ENCODE measurements at places on chromosomes 3 and 15.

GRCh38 chr15:31304751-31305365 lies 21.8 kb upstream of the KLF13 start:
- no peak for DNase-seq

DNA sequence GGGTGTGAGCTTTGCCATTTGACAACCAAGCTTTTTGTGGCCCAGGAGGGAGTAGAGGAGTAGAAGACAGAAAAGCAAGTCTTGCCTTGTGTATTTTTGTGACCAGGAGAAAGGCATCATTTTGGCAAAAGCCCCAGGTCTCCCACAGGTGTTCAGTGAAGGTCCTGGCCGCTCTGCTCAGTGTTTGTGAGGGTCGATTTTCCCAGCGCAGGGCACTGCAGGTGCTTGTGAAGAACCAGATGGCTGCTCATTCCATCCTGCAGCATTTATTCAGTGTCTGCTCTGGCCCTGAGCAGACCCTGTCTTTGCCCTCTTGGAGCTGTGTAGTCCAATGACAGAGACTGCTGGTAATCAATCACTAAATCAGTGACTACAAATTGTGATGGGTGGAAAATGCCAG lies 19.5 kb downstream of the TRAK1 start:
- no peak for DNase-seq

DNA sequence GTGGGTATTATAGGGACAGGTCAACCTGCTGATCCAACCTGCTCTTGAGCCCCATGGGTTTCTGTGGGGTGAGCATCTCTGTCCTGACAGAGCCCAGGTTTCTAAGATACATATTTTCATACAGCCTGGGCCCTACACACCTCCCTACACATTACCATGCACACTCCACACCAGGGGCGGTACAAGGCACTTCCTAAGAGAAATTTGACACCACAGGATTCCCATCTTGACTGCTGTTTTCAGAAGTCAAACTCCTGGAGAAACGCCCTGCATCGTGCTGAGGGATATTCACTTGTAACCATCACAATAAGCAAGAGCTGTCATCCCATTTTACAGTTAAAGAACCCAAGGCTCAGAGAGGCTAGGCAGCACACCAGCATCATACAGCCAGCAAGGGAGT lies 50.1 kb downstream of the NUP210 start:
- DNase-seq = no peak

- DNase-seq = no peak
Measured at GRCh38 chr3:70620956-70621355, 308.5 kb upstream of the MDFIC2 start.

DNA sequence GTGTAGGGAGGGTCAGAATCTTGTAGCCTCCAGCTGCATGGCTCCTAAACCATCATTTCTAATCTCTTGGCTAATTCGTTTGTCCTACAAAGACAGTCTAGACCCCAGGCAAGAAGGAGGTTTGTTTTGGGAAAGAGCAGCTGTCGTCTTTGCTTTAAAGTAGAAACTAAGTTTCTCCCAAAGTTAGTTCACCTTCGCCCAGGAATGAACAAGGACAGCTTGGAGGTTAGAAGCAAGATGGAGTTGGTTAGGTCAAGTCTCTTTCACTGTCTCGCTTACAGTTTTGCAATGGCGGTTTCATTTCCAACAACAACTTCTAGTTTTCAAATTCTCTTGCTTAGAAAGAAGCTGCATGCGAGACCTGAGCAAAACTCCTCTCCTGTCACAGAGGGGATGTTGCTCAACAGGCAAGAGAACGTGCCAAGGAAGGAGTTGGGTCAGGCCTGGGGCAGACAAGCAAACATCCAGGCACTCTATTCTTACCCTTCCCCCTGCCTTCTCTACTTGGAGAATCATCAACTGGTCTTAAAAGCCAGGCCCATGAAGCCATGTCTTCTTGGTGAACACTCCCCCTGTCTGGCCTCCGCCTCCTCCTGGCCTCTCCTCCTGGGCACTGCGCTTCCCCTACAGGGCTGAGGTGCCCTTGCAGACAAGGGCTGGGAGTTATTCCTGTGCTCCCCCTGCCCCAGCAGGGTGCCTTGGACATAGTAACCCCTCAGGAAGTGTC lies 57.6 kb downstream of the TMEM44 start:
- DNase-seq = no peak

- DNase-seq = no peak
Measured at GRCh38 chr15:50190723-50191122, 8.7 kb downstream of the SLC27A2 start.

DNA sequence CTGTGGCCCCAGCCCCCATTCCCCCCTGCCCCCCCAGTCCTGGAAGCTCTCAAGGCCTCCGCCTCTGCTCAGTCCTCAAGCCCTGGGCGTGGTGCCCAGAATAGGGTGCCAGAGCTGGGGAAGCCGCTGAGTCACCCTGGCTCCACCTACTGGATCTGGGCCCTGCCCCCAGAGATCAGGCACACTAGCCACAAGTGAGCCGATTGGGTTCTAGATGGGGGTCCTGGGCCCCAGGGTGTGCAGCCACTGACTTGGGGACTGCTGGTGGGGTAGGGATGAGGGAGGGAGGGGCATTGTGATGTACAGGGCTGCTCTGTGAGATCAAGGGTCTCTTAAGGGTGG lies 5.7 kb downstream of the EIF4G1 start:
- no peak for DNase-seq

DNA sequence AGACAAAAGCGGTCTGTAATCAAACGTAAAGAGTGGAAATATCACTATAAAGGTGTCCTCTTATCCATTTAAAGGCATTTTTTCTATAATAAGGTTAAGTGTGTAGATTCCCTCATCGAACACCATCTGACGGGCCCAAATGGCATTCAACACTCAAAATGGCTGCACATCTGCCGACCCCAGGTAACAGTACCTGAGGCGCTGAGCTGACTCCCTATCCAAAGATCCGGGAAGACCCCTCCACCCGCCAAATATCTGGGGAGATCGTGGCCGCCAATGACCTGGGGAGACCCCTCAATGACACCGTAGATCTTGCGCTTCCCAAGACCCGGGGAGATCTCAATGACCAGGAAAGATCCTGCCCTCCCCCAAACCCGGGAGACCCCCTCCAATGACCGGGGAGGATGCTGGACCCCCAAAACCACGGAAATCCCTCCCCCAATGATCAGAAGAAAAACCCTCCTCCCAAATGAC lies 476 bp downstream of the IP6K2 start:
- DNase-seq = no peak

GRCh38 chr15:27399241-27399640 lies 428.3 kb downstream of the GABRG3 start:
- DNase-seq = no peak

DNA sequence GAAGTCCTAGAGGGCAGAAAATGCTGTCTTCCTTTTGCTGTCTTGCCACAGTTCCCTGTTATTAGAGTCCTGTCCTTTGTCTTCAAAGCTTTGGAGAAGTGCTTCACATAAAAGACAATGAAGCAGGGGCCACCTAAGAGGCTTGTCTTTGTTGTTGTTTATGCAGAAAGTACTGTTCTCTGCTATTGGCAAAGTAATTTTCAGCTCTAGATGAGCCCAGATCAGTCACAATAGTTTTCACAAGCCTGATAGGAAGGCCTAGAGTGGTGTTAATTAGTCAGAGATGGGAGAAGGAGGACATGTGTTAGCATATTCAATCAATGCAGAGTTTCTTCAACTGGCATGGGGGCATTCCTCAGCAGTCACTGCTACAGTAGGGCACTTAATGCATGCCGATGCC lies 300.0 kb downstream of the PTPRG start:
- DNase-seq = no peak

- no peak for DNase-seq
Measured at GRCh38 chr15:49467746-49468480, 44.9 kb downstream of the FGF7 start.

- no peak for DNase-seq
Measured at GRCh38 chr3:55541456-55541855, 54.4 kb upstream of the WNT5A start.

- no peak for DNase-seq
Measured at GRCh38 chr15:89749526-89749925, 1.5 kb downstream of the MESP1 start.

- DNase-seq = no peak
Measured at GRCh38 chr15:62119227-62119864, 45.7 kb downstream of the C2CD4B start.

Data from NK-92 treated with Interleukin-12 subunit alpha and Interleukin-12 subunit beta, amount 100 ng/mL, for 24 hours (cell line).